AML-193 (cell line): ENCODE measurements at places on chromosomes 1 and 21.

DNA sequence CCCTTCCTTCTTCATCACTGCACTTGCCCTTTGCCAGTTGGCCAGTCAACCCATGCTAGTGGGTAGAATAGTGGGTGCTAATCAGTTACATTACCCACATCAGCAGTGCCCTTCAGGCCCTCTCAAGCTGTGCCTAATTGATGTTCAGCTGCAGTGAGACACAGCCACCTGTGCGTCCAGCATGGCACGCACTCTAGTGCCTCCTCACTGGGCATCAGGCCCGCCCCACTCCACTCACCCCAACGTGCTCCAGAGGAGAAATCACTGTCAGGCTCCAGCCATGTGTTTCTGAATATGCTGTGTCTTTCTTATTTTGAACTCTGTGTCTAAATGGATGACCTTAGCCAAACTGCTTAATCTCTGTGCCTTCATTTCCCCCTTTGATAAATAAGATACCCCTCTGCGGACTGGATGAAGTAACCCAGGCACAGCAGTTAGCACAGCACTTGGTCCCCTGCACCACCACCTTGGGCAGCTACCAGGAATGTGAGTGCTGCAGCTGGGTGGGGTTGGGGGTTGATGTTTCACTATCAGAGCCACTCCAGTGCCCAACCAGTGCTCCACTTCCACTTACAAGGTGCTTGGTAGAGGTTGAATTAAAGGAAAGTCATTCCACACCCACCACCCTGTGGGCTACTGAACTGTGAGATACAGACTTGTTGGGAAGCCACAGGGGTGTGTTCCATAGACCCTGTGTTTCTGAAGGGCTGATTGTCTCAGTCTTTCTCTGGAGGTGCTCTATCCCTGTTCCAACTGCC lies 8.9 kb upstream of the ADORA3 start:
- no peak for DNase-seq

GRCh38 chr1:44423591-44424537 lies 18.8 kb downstream of the RNF220 start:
- DNase-seq = peak; percentile 29

- no peak for DNase-seq
Observed at GRCh38 chr1:37498872-37499617, 15.5 kb downstream of the MEAF6 start.

GRCh38 chr1:62687421-62687902 lies 724 bp downstream of the DOCK7 start:
- DNase-seq = peak; percentile 40

DNA sequence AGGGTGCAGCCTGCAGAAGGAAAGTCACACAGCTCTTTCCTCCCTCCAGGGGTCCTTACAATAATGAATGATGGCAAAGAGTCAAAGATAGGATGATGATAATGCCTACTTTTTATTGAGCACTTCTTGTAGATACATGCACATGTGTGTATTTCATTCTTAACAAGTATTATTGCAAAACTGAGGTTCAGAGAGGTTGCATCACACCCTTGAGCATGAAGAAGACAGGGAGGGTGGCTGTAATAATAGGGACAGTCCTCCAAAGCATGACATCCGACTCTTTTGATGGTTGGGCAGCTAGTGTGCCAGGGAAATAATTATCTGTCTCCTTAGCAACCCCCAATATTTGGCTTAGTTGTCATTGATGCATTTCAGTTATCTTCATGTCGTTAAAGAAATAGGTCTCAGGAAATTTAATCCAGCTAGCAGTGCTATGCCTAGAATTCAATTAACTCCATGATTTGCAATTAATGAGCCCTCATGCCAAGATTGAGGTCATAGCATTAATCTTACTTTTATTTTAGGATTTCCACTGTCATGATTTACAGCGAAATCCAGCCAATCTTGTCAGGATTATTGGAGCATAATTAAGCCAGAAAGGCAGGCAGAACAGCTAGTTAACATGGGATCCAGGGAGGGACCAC lies 35.0 kb downstream of the DNAJC6 start:
- peak; percentile 43 for DNase-seq
